Stimulated activated CD8-positive, alpha-beta memory T cell treated with anti-CD3 and anti-CD28 coated beads, Interleukin-4, amount 100 ng/mL, for 24 hours (primary cell): ENCODE measurements at places on chromosomes 4 and X.

DNA sequence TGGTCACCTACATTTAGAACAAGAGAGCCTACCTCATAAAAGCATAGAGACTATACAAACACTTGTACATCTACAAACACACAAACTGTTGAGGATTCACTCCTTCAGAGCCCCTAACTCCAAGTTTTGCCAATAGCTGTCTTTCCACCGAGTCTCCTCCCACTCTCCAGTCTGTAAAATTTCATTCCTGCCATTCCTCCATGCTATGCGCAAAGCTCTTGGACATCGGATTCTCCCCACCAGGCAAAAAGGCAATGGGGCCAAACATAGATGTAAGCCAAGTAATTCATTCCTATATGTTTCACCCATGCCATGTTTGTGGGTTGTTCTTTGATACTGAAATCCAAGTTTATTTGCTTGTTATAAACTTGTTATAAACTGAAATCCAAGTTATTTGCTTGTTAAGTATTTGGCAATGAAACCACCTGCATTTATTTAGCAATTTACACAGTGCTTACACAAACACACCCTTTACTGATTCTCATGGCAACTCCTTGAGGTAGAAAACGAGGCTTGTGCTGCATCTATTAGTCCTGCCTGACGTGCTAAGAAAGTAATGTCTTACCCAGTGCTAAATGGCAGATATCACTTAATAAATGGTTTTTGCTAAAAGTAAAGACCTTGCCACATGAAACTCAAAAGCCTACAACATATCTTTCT lies 91.1 kb downstream of the SCFD2 start:
- no peak for DNase-seq

GRCh38 chr4:176036585-176037205 lies 28.9 kb upstream of the WDR17 start:
- no peak for DNase-seq

DNA sequence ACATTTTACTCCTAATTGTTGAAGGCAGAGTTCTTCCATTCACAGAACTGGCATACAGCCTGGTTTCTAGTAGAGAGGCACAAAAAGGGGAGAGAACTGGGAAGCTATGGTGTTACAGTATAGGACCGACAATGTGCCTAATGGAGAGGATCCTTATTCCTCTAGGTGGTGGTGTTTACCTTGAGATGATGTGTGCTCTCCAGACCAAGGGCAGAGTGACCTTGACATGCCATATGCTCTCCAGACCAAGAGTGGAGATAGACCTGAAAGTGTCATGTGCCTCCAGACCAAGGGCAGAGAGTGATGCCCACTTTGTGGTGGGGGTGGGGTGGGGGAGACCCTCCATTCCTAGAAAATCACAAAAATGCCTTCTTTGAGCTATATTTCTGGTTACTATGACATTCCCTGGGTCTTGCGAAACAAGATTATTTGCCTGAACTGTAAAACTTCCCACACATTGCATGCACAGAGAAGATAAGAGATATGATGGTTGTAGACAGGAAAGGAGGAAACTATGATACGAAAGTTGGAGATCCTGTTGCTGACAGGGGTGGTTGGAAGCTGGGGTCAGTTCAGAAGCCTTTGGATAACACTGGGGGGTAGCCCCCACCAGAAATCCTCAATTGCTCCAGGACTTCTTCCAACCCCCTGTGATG lies 119.7 kb downstream of the TEX13C start:
- DNase-seq = no peak

- DNase-seq = no peak
Measured at GRCh38 chr4:109410776-109411175, 22.8 kb upstream of the SEC24B start.

DNA sequence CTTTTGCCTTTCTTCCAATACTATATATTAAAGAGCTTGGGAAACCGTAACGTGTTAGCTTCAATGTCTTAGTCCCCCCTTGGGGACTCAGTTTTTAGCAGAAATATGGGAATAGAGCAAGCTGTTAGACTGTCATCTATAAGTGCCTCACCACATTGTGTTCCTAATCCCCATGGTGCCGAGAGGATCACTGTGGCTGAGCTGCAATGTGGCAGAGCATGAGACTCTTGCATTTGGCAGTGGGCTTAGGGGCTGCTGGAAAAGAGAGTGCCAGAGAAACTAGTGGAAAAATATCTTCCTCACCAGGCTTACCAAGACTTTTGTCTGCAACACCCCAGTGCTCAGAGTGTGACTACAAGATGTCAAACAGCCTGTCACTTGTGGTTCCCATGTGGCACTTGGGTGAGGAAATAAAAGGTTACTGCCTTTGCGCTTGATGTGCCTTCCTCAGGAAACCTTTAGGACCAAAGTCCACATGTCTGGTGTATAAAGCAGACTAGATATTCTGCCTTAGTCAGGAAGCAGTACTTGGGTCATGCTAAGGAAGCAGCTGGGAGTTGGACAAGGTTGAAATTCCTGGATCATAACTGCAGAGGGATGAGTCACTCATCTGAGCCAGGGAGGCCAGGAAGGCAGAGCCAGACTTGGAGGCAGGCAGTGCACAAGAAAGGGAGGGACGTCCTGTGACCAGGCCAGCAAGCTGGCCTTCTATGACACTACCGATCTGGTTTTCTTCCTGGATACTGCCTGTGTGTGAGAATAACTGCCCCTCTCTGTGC lies 9.7 kb upstream of the MAGEA4 start:
- DNase-seq = no peak

- no peak for DNase-seq
Measured at GRCh38 chrX:21968333-21968732, 27.8 kb downstream of the SMS start.

DNA sequence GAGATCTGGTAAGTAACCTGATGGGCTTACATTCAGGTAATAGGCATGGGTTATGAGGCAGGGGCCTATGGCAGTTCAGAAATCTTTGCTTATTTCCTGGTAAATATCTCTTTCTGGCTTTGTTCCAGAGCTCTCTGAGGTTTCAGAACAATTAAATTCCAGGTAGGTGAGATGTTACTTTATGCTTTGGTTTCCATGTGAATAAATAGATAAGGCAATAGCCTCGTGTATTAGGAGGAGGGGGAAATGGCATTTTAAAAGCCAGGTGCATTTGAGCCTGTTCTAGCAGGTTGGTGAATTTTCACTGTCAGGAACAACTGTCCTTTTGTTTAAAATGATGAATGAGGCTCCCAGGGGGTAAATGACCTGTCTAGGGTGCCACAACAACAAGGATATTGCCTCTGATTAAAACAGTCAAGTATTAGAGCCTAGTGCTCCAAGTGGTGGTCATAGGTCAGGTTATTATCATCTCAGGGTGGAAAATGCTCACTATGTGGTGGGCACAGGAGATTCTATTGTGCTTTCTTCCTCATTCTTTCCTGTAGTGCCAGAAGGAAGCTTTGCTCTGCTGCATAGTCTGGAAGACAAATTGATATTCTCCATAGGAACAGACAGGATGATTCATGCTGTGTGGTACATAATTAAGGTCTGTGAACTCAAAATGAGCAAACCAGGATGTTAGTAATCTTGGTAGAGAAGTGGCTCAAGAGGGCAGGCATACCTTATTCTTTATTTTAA lies 296.2 kb downstream of the INPP4B start:
- DNase-seq = no peak
